Activated naive CD8-positive, alpha-beta T cell treated with anti-CD3 and anti-CD28 coated beads, Interleukin-2, amount 50 U/mL, for 24 hours (primary cell): ENCODE measurements at places on chromosomes 7 and 10.
A peak's percentile ranks its signal among the peaks of the same experiment; 100 is the strongest.

DNA sequence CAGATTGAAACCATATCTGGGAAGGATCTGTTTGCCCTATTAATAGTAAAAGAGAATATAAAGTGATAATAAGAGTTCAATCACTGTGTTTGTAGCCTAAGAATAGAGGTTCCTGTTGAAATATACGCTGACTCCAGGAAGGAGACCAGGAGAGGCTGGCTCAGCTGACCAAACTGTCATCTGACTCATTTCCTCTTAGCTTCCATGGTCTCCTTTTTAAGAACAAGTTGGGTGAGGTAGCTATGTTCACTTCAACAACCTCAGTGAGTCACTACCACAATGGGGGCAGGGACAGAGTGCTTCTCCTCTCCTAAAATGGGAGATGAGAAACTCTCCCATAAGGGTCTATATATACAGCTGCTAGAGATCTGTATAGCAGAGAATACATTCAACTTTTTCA, 543.3 kb downstream of the CALN1 start:
- no peak for DNase-seq

- no peak for DNase-seq
Observed at GRCh38 chr7:101159696-101160674, 5.4 kb downstream of the VGF start.

DNA sequence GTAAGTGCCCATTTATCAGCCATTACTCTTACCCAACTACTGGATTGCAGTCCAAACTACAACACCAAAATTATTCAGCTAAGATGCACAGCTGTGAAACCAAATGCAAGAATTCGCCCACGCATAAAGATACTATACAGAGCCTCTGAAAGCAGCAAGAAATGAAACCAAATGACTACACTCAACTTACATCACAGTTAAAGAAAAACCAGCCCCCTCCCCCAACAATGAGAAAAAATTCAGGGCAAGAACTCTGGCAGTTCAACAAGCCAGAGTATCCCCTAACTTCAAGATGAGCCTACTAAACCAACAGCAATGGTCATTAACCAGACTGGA, 209.1 kb upstream of the VWC2 start:
- no peak for DNase-seq

DNA sequence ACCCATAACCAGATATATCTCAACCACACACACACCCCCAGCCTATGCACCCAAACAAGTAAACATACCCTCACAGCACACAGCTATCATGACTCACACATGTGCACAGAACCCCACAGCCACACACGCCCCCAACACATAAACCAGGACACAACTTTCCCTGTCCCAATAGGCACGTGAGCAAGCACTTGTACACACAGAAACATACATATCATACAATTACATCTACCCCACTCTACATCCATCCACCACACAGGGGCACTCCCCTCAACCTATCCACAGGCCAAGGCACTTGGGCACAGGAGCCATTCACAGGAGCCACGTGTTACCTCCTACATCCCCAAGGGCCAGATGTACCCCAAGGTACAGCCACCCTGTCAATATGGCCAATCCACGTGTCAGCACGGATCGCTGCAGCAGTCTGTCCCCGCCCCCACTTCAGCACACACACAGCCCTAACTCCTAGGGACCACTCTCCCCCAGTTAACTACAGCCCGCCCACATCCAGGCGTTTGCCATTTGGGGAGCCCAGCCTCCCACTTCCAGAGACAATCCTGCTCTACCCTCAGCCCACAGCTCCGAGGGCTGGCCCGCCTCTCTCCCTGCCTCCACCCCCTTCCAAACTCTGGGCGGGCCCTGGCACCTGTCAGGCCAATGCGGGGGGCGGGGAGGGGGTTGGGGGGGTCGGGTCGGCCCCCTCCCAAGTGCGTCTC, 163.5 kb downstream of the SH3PXD2A start:
- DNase-seq: no peak

- DNase-seq: no peak
Observed at GRCh38 chr10:96758423-96758822, 38.1 kb upstream of the PIK3AP1 start.

DNA sequence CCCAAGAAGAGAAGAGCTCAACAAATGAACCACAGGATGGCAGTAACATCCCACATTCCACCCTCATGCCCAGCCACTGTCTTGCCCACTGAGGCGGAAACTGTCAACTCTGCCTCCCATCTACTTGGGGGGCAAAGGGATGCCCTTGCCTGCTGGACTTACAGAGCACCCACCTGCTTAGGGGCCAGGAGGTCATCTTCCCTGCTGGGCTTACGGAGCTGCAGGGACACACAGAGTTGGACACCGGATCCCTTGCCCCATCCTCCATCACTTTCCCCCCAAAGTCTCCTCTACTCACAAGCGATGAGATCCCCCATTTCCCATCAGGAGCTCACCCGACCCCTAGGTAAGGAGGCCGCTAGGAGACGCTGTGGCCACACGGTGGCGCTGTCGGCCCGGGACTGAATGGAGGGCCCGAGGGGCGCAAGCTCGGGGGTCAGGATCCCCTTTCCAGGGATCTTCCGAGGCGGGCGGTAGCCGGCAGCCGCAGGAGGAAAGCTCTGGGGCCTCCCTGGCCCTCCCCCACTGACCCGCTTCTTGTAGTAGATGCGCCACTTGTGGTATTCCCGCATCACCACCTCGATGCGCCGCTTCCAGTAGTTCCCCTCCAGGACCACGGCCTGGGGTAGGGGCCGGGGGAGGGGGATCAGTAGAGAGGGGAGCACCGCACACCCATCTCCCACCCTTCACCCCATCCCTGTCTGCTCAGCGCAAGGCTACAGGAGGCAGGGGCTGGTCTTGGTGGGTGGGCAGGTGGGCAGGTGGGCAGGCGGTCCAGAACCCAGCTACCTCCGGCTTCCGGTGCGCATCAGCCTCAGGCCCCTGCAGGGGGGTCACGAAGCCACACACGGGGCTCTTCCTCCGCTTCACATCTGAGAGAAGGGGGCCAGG, 17.3 kb downstream of the MLXIPL start:
- DNase-seq: peak; percentile 76

DNA sequence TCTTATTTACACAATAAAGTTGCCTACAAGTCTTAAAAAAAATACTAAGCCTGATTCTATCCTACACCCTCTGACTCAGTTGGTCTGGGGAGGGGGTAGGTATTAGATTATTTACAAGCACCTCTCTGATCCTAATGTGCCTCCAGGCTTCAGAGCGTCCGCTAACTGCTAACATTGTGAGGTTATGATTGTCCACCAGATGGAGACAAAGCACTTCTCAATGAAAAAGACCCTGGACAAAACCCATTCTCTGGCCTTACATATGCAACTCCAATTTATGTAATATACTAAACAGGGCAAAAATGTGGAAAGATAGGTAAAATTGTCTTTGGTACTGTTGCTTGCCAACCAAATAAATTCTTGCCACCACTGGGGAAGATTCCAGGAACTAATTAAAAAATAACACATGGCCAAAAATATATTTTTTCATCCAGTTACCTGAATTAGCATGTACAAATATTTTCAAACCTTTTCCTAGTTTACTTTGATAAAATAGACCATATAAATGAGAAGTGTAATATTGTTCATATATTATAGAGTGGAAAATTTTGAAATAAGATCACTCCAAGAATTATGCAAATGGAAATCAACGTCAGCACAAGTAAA, 92.4 kb downstream of the KIF20B start:
- peak; percentile 11 for DNase-seq

DNA sequence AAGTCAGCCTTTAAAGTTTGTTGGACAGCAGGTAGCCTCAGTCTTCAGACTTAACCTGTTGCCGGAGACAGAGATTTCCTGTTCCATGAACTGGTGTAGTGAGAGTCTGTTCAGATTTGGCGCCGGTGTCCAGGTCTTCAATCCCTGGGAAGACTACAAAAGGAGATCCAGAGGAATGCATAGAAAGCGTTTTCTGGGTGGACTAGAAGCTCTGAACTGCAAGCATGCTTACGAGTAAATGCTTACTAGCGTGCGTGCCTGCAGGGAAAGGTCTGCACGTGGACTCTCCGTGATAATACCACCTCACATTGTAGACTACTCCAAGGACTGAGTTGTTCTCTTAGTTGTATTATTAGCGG, 878 bp downstream of the GLRX3 start:
- DNase-seq: no peak

GRCh38 chr10:3728563-3728962, 56.4 kb downstream of the KLF6 start:
- no peak for DNase-seq

DNA sequence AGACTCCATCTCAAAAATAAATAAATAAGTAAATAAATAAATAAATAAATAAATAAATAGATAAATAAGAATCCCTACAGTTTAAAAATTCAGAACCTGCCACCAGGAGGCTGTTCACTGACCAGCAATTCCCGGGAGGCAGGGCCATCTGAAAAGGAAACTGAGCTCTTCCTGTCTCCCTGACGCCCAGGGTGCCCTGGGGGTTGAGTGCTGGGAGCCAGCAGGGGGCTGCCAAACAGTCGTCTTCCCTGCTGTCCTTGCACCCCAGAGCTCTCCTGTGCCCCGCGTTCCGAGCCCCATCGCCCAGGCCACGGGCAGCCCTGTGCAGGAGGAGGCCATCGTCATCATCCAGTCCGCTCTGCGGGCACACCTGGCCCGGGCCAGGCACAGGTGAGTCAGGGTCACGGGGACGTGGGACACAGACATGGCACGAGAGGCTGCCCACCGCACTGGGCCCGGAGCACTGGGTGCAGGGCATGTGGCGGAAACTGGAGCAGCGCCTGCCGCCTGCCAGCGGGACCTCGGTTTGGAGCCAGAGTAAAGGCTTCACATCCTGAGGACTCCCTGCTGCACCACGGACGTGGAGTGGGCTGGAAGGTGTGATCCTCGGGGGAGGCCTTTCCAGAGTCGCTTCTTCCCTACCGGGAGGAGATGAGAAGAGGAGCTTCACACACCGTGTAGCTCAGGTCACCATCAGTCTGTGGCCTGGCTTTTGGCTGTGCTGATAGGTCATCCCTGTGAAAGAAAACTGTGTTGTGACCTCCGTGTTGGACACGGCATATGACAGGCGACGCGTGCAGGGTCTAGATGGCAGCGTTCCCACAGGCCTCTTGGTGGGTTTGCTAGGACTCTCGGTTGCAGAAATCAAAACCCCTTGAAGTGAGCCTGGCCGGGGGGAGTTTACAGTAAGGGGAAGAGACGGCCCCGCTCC, 25.9 kb upstream of the TTYH3 start:
- DNase-seq: no peak

DNA sequence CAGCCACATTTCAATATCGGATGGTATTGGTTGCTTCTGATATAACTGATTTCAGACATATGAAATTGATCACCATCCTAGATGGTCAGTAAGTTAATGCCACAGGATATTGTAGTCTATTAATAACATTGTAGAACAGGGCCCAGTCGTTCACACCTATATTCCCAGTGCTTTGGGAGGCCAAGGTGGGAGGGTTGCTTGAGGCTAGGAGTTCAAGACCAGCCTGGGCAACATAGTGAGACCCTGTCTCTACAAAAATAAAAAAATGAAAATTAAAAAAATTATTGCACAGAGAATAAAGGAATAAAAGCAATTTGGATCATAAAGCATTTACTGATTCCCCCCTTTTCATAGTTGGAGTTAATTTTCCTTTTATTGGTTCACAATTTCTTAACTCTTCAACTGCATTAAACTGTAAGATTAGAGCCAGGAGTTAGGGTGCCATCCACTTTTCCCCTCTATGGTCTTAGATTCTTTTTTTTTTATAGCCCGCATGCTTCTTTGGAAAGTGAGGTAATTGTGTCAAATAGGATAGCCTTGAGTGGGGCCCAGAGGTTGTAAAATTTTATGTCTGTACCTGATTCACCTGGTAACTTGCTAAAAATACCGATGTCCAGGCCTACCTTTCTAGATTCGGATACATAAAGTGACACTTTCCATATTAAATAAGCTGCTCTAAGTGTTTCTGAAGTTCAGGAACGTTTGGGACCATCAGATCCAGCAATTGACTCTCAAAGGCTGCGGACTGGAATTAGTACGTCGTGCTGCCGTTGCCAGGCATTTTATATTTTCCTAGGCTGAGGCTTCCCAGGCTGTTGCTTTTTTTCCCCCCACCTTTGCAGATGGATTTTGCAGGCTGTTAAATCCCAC, 24.7 kb downstream of the ADK start:
- no peak for DNase-seq

DNA sequence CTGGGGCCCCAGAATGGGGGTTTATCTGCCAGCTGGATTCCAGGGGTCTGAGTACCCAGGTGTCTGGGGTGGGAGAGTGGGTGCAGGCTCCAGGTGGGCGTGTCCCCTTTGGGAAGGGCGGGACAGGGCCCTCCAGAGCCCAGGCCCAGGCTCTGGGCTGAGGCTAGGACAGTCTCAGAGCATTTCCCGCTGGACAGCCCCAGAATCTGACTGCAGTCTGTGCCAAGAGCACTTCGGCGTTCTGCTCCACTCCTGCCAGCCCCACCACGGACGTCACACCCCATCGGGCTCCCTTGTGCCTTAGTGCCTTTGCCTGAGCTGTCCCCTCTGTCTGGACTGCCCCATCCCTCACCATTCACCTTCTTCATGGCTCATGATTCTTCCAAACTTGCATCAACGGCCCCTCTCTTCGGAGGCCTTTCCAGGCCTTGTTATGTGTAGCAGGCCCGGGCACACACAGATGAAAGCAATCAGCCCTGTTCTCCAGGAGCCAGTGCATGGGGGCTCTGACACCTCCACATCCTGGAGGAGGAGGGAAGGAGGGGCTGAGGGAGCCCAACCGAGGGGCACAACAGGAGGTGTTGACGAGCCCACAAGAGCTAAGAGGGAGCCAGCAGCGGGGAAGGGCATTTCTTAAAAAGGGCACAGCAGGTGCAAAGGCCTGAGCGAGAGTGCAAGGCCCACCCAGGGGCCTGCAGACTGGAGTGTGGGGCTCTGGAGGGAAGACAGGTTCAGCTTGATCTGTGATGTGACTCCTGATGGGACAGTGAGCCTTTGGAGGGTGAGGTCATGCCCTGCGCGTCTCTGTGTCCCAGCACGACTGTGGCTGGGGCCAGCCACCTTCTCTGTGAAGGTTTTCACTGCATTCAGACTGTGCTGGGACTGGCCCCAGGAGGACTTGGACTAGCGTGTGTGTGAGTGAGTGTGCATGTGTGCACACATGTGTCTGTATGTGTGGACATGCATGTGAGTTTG, 41.7 kb downstream of the GTF2IRD1 start:
- DNase-seq: no peak

GRCh38 chr10:70057306-70057705, 4.7 kb downstream of the MACROH2A2 start:
- no peak for DNase-seq

- no peak for DNase-seq
Observed at GRCh38 chr7:123797673-123798531, 47.1 kb upstream of the HYAL4 start.

GRCh38 chr10:33370434-33370930, 36.0 kb upstream of the NRP1 start:
- DNase-seq: no peak

- no peak for DNase-seq
Observed at GRCh38 chr7:28573059-28573553, 160.8 kb downstream of the CREB5 start.

GRCh38 chr10:63681993-63682697, 160.9 kb downstream of the REEP3 start:
- DNase-seq: no peak

DNA sequence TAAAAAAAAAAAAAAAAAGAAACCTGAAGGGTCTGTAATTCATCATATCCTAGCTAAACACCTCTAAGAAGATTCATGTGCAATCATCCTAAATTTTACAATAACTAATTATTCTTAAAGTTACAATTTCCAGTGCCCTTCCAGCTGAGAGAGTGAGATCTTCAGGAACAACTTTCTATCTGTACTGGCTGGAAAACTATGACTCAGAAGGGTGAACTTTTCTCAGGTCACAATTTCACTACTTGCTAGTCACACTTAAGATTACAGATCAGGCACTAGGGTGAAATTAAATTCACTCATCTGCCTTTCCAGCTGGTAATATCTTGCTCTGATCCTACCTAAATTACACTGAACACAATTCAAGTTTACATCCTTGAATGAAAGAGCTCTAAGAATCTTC, 158.8 kb downstream of the ANK3 start:
- no peak for DNase-seq
